ENCODE measurements at places on chromosomes 13 and 19. TPM values are rescaled to one million over a fixed set of nuclear protein-coding genes. Genes with fewer than 3 reads are reported as not detected.

Gene CHST8
- not detected for total RNA-seq

Gene FCGBP
- 0.51 TPM for total RNA-seq

Gene KMT2B
- total RNA-seq, result 3.9 TPM

Gene ZNF431
- total RNA-seq, result 1.5 TPM

Gene CCDC9
- total RNA-seq, result 8.1 TPM

Gene SNAPC2
- 11.4 TPM for total RNA-seq

Gene MRPL57
- total RNA-seq, result 29.4 TPM

Gene C19orf38
- total RNA-seq, result 1.3 TPM

Gene DACT3
- total RNA-seq, result 5.6 TPM

Gene IGSF23
- 0.33 TPM for total RNA-seq

Gene SLC7A10
- total RNA-seq, result not detected

Gene ZIC2
- not detected for total RNA-seq

Gene ATP5F1D
- 20.5 TPM for total RNA-seq

Gene NAPSA
- under 0.01 TPM for total RNA-seq

Gene MBD3L3
- not detected for total RNA-seq

Gene PET100
- total RNA-seq, result 16.9 TPM

Gene ANGPTL4
- total RNA-seq, result 1.7 TPM

Gene C1QTNF9
- total RNA-seq, result under 0.01 TPM

Gene CRX
- total RNA-seq, result not detected

Gene ZNF17
- 15.2 TPM for total RNA-seq

Gene LMTK3
- total RNA-seq, result under 0.01 TPM

Gene LRRC63
- total RNA-seq, result under 0.01 TPM

Gene IFI30
- total RNA-seq, result 8.8 TPM

Gene FGF14
- 7.8 TPM for total RNA-seq

Gene ZNF845
- 9.7 TPM for total RNA-seq

Gene ZNF331
- 9.0 TPM for total RNA-seq

Measured in fibroblast of lung (primary cell).